ENCODE measurements at places on chromosomes 1 and 21.
A peak's percentile ranks its signal among the peaks of the same experiment; 100 is the strongest.

GRCh38 chr1:55300975-55301374, 85.8 kb upstream of the USP24 start:
- DNase-seq = no peak

GRCh38 chr21:41771625-41771945, 4.7 kb upstream of the RIPK4 start:
- no peak for DNase-seq

GRCh38 chr1:45345014-45345413, 4.8 kb upstream of the MUTYH start:
- DNase-seq = no peak

GRCh38 chr1:1330366-1331067, 563 bp upstream of the TAS1R3 start:
- DNase-seq = no peak

DNA sequence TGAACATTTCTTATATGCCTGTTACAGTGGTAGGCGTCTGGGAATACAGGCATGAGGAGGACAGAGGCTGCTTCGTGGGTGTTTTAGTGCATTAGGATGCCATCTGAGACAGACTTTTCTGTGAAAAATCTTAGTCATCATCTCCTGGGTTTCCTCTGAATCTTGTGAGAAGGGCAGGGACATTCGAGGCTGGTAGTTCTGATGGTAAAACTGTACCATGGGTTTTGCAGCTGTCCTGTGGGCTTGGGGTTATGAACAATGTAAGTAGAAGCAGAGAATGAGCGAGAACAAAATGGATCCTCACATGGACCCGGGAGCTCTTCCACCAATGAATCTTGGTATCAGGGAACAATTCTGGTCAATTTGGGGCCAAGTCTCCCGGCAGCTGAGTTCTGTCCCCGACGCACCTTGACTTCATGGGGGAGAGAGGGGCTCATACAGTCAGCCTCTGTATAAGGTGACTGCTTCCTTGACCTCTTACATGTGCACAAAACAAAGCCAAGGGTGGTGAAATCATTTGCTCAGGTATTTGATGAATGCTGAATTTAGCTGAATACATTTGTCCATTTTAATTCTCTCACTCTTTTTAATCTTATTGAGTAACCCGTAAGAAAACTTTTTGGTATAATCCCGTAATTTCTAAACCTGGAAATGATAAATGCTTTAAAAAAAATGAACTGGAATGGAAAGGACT, 63.6 kb upstream of the ERRFI1 start:
- peak; percentile 22 for DNase-seq

DNA sequence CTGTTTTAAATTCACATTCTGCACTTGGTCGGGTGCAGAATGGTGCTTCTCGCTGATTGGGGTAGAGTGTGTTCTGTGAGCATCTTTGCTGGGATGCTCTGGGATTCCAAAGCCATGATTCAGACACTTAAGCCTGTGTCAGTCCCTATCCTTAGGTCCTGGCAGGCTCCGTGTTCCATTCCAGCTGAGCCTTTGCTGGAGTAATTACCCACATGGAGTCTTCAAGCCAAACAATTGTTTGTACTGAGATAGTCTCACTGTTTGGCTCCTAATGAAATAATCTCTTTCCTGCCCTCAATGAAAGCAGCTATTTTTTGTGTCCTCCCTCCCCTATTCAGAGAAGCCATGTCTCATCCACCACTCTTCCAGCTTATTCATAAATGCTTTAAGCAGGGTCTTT, 18.7 kb downstream of the SMAP2 start:
- no peak for DNase-seq

DNA sequence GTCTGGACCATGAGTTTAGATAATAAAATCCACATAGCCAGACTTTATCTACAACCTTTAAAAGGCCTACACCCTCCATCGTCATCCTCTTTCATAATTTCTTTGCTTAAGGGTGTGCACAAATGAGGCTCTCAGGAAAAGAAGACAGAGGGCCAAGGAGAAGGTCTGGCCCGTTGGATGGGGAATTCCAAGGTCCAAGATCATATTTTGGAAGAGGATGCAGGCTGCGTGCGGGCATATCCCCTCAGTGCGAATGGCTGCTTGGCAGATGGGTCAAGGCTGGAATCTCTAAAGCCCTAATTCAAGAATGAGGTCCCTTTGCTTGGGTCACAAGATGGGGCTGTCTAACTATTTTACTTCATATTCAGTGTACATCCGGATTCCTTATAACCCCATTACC, 782.2 kb upstream of the NCAM2 start:
- DNase-seq = no peak

DNA sequence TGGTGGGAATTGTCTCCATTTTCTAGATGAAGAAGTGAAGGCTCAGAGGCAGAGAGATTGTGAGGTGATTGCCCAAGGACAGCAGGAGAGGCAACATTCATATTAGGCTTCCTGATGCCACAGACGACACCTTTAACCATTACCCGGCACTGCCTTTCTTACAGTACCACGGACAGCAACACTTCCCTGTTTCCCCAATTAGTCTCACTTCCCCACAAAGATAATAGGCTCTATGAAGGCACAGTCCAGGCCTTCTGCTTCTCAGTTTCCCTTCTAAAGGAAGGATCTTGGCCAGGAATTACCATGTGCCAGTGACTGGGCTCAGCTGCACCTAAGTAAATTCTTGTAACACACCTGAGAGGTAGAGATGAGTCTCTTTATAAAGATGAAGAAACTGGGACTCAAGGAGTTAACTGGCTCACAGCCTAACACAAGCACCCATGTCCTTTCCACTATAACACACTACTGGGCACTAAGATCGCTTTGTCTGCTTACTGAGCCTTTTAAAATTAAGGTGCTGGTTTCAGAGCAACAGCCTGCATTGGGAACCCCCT, 9.6 kb downstream of the IGSF9 start:
- DNase-seq = no peak

- no peak for DNase-seq
Measured at GRCh38 chr1:240794046-240794843, 182.3 kb upstream of the GREM2 start.

GRCh38 chr1:96840396-96840795, 118.8 kb downstream of the PTBP2 start:
- DNase-seq = no peak

DNA sequence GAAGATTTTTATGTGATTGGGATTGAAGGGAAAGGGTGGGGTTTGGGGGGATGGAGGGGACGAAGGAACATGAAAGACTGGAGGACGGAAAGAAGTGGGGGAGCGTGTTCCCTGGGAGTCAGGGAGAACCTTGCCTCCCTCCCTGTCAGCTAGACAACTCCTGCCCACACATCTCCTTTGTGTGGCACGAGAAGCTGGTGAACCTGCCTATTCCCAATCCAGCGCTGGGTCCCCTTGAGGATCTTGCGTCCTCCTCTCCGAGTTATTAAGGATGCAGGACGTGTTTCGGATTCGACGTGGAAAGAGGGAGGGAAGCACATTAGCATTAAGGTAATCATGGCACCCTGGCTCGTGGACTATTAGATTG, 1.4 kb downstream of the LRRC7 start:
- DNase-seq = no peak

GRCh38 chr1:230545181-230545580, 97.1 kb upstream of the COG2 start:
- no peak for DNase-seq

DNA sequence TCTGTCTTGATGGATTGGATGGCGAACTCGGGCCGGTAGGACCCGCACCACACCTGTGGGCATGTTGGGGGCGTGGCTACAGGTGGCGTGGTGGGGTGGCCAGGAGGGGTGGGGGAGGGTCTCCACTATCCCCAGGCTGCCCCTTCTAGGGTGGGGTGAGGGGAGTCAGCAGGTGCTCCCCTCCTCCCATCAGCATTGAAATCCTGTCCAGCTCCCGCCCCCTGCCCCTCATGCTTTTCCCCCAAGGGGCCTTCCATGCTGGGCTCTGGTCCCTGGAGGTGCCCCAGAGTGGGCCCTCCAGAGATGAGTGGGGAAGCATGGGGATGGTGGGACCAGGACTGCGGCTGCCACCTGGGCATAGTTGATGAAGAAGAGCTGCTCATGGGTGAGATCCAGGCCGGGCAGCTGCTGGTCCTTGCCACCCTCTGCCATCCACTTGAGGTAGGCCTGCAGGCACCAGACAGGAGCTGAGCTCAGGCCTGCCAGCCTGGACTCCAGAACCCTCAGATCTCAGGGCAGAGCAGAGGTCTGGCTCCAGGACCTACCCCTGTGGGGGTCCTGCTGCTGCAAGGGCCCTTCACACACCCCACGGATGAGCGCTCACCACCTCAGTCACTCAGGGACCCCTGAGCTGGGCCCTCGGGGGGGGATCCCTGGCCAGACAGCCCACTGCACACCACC, 5.1 kb downstream of the PRXL2B start:
- no peak for DNase-seq

DNA sequence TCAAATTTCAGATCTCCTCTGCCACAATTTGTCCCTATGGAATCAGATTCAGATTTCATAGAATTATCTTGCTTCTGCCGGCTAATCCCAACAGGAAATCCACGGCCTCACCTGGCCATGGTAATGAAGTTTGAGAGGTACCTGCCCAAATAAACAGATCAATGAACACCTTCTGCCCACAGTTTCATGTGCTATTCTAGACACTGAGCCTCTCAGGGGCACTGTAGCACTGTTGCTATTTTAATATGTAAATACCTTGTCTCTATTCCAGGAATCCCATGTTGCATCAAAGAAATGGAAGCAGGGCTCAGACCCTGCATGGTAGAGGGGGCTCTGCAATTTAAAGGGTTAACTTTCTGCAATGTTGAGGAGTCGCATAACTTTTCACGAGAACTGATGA, 593.1 kb downstream of the PTBP2 start:
- DNase-seq = no peak

DNA sequence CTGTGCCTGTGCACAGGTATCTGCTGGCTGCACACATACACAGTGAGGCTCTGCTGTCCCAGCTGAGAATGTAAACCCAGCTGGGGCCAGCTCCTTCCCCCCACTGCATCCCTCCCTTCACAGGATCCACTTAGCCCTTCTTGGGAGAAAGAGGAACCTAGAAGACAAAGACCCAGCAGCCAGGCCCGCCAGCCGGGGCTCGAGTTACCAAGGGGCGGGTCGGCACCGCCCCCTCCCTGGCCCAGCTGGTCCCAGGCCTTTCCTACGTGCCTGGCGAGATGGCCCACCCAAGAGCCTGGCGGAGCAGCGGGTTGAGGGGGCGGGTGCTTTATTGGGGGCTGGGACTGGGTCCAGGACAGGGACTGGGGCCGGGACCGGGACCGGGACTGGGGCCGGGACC, 2.1 kb downstream of the SH3BGRL3 start:
- no peak for DNase-seq

GRCh38 chr1:62796221-62796620, 12.3 kb downstream of the ATG4C start:
- DNase-seq = no peak

GRCh38 chr1:56028244-56028643, 551.1 kb downstream of the PLPP3 start:
- DNase-seq = no peak

DNA sequence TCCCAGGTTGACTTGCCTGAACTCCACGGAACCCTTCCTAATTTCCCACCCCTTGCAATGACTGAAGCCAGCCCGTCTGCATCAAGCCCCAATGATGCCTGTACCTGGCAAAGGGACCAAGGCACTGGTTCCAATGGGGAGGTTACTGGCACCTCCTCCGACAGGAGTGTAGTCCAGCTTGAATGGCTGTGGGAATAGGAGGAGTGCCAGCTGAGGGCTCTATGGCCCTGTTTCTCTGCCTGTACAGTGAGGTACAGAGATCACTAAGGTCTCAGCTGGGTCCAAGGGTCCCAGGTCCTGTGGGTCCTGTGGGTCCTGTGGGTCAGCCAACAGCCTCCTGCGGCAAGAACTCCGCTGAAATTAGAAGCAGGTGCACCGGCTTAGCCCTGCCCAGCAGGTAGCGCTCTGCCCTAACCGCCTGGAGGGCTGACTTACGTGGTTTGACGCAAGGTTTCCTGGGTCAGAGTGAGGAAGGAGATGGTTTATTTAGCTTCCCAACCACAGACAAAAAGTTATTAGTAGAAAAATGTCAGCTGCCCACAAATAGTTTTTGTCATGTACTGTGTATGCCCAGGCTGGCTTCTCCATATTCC, 9.9 kb upstream of the SPRR4 start:
- no peak for DNase-seq

- no peak for DNase-seq
Measured at GRCh38 chr1:185808631-185809030, 74.4 kb downstream of the HMCN1 start.

DNA sequence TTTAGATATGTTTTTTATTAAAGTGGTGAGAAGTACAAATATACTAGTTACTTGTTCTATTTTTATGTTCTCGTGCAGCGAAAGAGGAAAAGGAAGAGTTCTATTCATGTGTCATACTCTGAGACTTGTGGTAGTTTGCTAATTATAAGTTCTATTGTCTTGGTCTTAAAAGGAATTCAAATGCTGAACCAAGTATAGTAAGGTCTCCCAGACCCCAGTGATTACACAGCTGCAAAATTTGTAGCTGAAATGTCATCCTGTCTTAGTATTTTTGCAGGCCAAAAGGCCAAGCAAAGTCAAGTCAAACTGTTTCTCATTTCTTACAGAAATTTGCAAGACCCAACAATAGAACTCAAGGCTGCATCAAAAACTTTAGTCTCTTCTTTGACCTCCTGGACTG, 268.7 kb downstream of the CHRM3 start:
- DNase-seq = no peak
